HL-60 (cell line): ENCODE measurements at places on chromosomes 11 and 22.
A peak's percentile ranks its signal among the peaks of the same experiment; 100 is the strongest.

DNA sequence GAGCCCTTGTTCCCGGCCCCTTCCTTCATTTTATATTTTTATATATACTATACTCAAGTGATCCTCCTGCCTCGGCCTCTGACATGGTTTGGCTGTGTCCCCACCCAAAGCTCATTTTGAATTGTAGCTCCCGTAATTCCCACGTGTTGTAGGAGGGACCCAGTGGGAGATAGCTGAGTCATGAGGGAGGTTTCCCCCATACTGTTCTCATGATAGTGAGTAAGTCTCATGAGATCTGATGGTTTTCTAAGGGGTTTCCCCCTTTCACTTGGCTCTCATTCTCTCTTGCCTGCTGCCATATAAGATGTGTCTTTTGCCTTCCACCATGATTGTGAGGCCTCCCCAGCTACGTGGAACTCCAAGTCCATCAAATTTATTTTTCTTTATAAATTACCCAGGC, 7.2 kb upstream of the ZNF280A start:
- no peak for DNase-seq

- DNase-seq, result no peak
These were observed 21.7 kb downstream of the KIAA0930 start for GRCh38 chr22:45218976-45219375.

DNA sequence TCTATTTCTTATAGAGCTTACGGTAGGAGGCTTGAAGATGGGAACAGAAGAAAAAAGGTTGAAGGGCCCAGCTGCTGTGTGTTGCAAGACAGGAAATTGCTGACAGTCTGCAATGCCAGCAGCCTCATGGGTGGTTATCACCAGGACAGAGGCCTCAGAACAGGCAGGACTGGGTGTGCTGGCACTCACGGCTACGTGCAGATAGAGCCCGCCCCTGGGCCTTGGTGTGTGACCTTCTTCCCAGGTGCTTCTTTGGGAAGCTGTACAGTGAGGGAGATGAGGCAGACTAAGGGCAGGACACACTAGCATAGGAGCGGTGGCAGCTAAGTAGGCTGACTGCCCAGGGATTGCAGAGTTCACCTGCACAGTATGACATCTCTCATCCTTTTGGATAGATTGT, 12.6 kb downstream of the PRAME start:
- peak; percentile 92 for DNase-seq

DNA sequence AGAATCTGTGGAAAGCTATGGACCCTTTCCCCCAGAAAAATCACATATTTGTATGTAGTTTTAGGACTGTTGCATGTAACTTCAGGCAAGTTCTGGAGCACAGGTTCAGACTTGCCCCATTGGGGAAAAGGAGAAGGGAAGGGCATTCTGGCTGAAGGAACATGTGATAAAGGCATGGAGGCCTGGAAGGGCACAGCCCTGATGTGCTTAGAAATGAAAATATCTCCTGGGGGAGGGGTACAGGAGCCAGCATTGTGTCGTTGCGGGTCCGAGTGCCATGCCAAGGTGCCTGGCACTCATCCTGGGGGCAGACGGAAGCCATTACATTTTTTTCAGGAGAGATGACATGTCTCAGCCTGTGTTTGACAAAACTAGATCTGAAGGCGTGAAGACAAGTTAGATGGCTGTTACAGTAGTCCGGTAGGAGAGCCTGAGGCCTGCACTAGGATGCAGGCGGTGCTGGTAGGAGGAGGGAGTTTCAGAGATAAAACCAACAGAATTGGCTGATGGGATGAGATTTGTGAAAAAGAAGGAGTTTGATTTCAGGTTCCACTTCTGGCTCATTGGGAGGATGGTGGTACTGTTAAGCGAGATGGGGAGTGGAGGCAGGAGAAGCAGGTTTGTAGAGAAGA, 96.9 kb downstream of the TEAD1 start:
- no peak for DNase-seq

- no peak for DNase-seq
These were observed 35.0 kb upstream of the CACNG2 start for GRCh38 chr22:36738416-36739020.

DNA sequence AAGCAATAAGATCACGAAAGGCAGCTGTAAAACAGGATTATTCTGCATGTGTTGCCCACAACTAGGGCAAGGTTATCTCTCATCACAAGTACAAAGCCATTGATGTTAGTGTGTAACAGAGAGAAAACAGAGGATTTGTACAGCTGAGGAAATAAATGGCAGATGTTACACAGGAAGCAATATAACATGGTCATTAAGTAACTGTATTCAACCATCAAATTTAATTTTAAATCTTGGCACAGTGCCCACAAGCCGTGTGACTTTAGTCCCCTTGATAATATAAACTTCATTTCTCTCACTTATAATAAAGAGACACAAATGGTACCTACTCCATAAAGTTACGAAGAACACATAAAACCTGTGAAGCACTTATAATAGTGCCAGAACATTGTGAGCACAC, 17.3 kb downstream of the OR51E2 start:
- no peak for DNase-seq
